ENCODE measurements at places on chromosomes 1 and 21. TPM values are rescaled to one million over a fixed set of nuclear protein-coding genes. Genes with fewer than 3 reads are reported as not detected.

The CD101 gene
- 0.45 TPM for total RNA-seq

The GUK1 gene
- total RNA-seq, result 175 TPM

The VSIG8 gene
- not detected for total RNA-seq

The PUM1 gene
- total RNA-seq, result 75.0 TPM

The SZRD1 gene
- total RNA-seq, result 109 TPM

The ANKRD34A gene
- 0.52 TPM for total RNA-seq

The TNFRSF18 gene
- 0.32 TPM for total RNA-seq

The C1orf226 gene
- 5.8 TPM for total RNA-seq

The NHLH1 gene
- total RNA-seq, result not detected

The LDLRAD2 gene
- total RNA-seq, result 0.20 TPM
